WTC11 (cell line): ENCODE measurements at places on chromosomes 13 and 19.

GRCh38 chr13:111468037-111468959, 147.9 kb downstream of the TEX29 start:
- DNase-seq = no peak

GRCh38 chr13:95643936-95644598, 439 bp downstream of the DZIP1 start:
- DNase-seq = peak; percentile 56

DNA sequence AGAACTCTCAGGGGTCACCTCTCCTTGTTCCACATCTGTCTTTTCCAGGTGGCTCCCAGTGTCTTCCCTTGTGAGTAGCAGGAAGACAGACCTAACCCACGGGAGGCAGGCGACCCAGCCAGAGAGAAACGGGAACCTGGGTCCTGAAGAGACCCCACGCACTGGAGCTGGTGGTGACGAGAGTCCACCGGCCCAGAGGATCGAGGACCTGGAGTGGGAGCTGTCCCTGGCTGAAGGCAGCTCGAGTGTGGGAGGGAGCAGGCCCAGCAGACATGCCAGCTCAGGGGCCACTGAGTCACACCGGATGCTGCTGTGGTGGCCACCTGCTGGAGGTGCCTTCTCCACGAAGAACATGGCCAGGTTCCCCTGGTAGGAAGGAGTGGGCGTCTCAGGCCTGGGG, 66.5 kb upstream of the ATP12A start:
- DNase-seq = no peak

DNA sequence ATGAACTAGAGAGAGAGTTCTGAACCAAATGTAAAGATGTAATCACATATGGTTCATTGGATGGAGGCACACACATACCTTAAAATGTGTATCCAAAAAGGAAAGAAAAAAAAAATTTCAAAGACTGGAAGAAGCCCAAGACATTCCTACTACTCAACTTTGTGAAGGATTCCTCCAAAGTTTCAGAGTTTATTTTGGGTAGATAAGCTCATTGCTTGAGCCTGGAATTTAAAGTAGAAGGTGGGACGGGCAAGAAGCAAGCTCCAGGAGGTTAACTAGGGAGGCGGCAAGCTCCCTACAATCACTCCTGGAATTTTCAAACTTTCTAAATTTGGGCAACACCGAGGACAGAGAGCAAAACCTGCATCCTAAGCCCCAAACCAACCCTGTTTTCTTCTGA, 1.9 kb downstream of the TSHZ3 start:
- DNase-seq = no peak

- DNase-seq = peak; percentile 4
Measured at GRCh38 chr19:34502582-34503411, 21.2 kb downstream of the WTIP start.

- DNase-seq = peak; percentile 89
Measured at GRCh38 chr19:4576016-4576933, 16.8 kb upstream of the SEMA6B start.

DNA sequence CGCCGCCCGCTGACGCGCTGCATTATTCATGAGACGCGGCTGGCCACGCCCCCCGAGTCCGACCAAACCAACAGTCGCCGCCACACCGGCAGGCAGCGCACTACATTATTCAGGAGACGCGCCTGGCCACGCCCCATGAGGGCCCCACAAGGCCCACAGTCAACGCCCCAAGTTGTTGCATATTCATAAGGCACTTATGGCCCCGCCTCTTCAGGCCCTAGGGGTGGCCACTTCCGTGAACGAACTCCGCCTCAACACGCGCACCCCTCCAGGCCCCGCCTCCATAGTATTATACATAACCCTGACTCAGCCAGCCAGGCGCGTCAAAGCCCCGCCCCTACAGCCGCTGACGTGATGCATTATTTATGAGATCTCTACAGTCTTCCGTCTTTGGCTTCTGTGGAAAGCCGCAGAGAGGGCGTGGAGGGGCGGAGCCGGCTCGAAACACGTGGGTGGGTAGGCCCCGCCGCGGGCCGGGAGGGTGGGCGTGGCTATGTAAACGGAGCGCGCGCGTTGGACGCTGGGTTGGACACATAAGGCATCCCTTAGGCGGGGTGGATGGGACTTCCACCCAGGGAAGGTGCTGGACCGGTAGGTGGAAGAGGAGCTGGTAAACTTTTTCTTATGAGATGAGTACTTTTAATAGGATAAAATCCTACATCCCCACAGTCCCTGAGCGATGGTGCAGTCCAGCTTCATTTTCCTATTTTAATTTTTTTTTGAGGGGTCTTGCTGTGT, 423 bp upstream of the ELL start:
- DNase-seq = peak; percentile 100

- no peak for DNase-seq
Measured at GRCh38 chr19:31173991-31174390, 175.2 kb downstream of the TSHZ3 start.

- DNase-seq = no peak
Measured at GRCh38 chr13:74115133-74115532, 19.1 kb downstream of the KLF12 start.

DNA sequence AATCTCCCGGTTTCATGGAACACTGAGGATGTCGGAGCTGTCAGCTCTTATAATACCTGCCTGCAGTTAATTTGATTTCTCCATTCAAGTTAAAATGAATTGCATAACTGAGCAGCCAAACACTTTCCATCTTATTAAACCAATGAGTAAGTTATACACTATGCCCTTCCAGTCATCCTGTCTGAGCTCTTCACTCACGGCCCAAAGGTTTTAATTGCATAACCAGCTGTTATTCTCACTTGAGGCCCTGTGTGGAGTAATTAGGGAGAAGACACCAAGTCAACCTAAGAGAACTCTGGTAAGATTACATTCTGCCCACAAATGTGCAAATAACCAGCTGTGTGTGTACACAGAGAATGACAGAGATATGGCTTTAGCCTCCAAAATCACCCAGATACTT, 303.5 kb downstream of the TBC1D4 start:
- no peak for DNase-seq

DNA sequence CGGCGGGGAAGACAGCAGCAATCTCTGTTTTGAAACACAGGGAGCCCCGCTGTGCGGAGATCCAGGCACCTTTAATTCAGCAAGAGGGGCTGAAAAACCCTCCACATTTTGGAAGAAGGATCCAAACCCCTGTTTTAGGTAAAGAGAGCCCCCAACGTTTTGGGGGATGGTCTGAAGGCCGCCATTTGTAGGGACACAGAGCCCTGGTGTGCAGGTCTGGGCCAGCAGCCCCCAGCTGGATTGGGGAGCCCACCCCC, 3.5 kb upstream of the HOOK2 start:
- DNase-seq = no peak

DNA sequence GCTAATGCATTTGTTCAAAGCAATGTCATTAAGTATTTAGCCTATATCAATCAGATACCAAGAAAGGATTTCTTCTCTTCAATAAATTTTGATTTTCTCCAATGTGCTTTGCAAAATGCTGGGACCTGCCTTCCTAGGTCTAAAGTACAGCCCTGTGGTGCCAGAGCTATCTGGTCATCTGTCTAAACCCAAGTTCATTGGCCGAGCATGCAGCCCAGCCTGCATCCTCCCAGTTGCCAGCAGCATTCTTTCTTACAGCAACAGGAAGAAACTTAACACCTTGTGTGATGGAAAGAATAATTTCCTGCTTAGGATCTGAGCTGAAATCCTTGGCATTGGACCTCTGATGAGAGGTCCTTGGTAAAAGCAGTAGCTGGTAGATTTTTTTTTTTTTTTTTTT, 310.0 kb downstream of the RBM26 start:
- no peak for DNase-seq

GRCh38 chr13:113637262-113638160, 20.5 kb downstream of the ATP4B start:
- DNase-seq = peak; percentile 9

- DNase-seq = no peak
Measured at GRCh38 chr13:60080850-60081249, 82.9 kb downstream of the DIAPH3 start.

GRCh38 chr19:748274-748598, 2.7 kb upstream of the MISP start:
- DNase-seq = no peak

- DNase-seq = no peak
Measured at GRCh38 chr13:91632086-91632485, 233.7 kb downstream of the GPC5 start.

DNA sequence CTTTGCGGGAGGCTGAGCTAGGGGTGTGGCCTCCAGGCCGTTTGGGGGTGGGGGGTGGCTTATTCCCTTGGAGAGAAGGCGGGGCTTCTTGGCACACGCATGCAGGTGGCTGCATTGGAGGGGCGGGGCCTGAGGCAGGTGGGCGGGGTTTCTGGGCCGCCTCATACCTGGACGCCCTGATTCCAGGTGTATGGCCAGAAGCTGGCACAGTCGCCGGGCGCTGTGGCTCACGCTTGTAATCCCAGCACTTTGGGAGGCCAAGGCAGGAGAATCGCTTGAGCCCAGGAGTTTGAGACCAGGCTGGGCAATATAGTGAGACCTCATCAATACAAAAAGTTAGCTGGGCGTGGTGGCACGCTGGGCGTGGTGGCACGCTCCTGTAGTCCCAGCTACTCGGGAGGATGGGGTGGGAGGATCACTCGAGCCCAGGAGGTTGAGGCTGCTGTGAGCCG, 7.8 kb downstream of the ABCA7 start:
- DNase-seq = peak; percentile 86

GRCh38 chr13:112947796-112948195, 21.2 kb upstream of the MCF2L start:
- no peak for DNase-seq

GRCh38 chr13:51945149-51945548, 66.1 kb downstream of the ATP7B start:
- no peak for DNase-seq
